Esophagus squamous epithelium (tissue), 5 donors: ENCODE measurements at places on chromosomes 11 and 22. TPM values are rescaled to one million over a fixed set of nuclear protein-coding genes. Genes with fewer than 3 reads are reported as not detected.

RTN4R gene
- 1.7 TPM for total RNA-seq

NCR3LG1 gene
- 6.1 TPM for total RNA-seq

DNA sequence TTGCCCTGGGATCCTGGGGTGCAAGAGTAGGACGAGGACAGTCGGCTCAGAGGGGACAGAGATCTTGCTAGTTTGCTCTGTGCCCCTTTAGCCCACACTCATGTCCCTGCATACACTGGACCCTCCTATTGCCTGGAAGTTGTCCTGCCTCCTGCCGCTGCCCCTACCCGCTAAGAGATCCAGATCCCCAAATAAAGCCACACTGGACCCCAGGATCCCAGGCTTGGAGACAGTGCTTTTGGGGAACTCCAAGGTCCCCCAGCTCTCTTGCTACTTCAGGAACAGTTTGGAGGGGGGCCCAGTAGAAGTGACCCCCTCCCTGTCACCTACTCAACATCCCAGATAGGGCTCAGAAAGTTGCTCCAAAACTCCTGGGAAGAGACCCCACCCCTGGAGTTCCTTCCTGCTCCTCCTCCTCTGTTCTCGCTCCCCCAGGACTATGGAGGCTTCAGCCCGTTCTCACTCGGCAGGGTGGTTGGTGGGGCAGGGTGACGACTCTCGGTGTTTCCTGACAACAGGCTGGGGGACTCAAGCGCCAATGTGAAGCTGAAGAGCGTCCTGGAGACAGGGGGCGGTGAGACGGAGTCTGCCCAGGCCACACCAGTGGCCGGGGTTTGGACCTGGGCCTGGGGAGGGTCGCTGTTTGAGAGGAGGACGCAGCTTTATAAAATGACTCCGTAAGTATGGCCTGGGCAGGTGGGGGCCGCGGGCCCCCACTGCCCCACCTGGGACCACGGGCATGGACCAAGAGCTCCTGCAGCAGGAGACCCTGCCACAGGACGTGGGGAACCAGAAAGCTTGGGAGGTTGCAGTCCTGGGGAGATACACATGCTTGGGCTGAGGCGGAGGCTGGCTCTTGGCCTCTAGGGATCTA is 19.2 kb upstream of the TUB start:
- no peaks in the 10 kb centered on the region for H3K4me1 ChIP-seq
- no peak overlapping the region for H3K4me3 ChIP-seq
- no peak for DNase-seq
- no peaks in the 10 kb centered on the region for H3K27me3 ChIP-seq

SPA17 gene
- 5.3 TPM for total RNA-seq

MRGPRG gene
- total RNA-seq: not detected

DNA sequence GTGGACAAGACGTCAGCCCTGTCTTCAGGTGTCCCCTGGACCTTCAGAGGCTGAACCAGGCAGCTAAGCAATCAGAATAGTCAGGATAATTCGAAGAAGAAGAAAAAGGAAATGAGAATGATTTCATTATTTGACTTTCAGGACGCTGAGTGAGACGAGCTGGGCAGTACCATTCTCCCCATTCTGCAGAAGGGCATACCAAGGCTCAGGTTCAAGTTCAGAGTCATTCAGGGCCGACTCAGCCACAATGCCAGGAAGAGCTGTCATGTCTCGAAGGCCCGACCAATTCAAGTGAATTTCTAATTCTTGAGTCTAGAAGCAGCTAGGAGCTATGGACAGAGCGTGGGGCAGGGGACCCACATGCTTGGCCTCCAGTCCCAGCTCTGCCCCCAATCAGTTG is 33.8 kb upstream of the CD82 start:
- no peak overlapping the region for H3K27ac ChIP-seq
- no peak for DNase-seq
- no peaks in the 10 kb centered on the region for H3K4me1 ChIP-seq

DNA sequence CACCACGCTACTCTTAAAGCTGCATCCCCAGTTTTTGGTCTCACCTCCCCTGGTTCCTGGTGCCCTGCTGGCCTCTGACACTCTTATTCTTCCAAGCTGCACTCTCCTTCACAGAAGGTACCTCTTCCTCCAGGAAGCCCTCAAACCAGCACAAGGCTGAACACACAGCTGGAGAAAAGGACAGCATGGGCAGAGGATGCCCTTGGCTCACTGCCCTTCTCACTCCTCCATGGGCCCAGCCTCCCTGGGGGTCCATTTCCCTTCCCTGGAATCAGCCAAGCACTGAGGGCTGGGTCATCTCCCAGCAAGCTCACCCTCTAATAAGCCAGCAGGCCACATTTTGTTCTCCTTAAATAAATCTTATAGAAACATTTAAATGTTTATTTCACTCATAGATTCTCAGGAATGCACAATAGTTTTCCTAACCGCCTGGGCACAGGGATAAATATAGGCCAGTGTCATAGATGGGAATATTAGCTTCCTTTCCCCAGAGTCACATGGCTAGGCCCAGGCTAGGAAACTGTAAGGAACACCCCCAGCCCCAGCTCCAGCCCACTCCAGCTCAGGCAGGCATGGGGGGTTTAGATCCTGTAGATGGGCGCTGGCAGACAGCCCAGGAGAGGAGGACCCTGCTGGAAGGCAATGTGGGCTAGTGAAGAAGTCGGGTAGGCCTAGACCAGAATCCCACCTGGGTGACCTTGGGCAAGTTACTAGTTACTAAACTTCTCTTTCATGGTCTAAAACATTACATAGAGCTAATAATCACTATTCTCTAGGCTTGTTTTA is 51.5 kb downstream of the IRAG1 start:
- no peaks in the 10 kb centered on the region for H3K27me3 ChIP-seq
- no peak for DNase-seq
- peaks cover 67% of the 10 kb centered on the region for H3K4me1 ChIP-seq

OSBPL5 gene
- total RNA-seq: 11.9 TPM

DNA sequence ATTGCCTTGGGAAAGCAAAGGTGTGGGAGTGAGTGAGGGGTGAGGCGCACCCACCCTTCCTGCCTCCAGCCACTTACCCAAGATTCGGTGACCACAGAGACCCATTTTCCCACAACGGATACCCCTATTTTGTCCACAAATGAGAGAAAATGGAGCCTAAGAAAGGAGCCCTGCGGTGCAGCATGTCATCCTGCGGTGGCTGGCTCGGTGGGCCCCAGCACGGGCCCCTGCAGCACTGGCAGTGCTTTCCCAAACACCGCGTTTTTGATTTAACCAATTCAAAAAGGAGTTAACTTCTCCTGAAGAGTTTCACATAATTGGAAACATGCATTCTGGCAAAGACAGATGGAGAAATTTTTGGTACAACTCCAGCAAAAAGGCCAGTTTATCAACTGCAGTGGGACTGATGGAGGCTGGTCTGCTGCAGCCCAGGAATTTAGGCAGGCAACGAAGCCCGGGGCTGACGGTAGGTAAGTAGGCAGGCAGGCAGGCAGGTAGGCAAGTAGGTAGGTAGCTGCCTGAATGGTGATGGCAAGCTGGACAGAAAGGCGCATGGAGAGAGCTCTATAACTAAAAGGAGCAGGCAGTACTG is 84.2 kb downstream of the FDX1 start:
- no peak for DNase-seq
- H3K27me3 ChIP-seq: no peaks in the 10 kb centered on the region
- no peak overlapping the region for H3K4me3 ChIP-seq
- H3K4me1 ChIP-seq: no peaks in the 10 kb centered on the region
- no peak overlapping the region for H3K27ac ChIP-seq
- no peaks in the 10 kb centered on the region for H3K36me3 ChIP-seq

GRCh38 chr11:119406005-119406404 is 17.0 kb downstream of the THY1 start:
- no peak for DNase-seq
- no peak overlapping the region for H3K4me3 ChIP-seq
- H3K4me1 ChIP-seq: no peaks in the 10 kb centered on the region
- H3K36me3 ChIP-seq: no peaks in the 10 kb centered on the region
- no peaks in the 10 kb centered on the region for H3K27me3 ChIP-seq
